Fibroblast of the aortic adventitia (primary cell): ENCODE measurements at places on chromosomes 4 and X. TPM values are rescaled to one million over a fixed set of nuclear protein-coding genes. Genes with fewer than 3 reads are reported as not detected.

DNA sequence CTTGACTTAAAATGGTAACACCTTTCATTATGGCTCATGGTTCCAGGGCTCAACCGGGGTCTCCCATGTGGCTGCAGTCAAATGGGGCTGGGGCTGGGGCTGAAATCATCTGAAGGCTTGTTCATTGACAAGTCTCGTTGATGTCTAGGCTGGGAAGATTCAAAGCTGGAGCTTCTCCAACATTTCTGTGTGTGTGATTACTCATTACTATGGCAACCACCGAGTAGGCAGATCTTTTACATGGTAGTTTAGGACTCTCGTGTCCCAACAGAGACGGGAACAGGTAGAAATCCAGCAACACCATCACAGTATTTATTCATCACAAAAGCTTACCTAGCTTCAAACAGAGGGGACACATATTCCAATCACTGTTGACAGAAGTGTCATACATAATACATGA is 7.8 kb downstream of the YTHDC1 start:
- DNase-seq: peak; percentile 46

DNA sequence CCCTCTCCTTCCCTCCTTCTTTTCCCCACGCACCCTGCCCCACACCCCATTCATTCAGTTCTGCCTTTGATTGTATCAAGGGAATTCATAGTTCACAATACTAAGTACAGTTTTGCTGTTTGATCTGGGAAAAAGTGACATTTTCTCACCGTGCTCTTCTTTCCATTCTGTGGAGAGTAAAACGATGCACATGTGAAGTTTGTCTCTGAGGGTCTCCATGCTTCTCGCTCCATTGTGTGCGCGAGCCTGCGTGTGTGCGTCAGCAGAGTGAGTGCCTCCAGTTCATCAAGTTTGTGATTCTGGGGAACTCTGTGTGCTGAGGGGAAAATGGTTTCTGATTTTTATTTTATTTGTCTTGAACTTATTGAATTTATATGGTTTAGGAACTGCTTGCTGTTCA is 1.9 kb downstream of the STK26 start:
- no peak for DNase-seq

DNA sequence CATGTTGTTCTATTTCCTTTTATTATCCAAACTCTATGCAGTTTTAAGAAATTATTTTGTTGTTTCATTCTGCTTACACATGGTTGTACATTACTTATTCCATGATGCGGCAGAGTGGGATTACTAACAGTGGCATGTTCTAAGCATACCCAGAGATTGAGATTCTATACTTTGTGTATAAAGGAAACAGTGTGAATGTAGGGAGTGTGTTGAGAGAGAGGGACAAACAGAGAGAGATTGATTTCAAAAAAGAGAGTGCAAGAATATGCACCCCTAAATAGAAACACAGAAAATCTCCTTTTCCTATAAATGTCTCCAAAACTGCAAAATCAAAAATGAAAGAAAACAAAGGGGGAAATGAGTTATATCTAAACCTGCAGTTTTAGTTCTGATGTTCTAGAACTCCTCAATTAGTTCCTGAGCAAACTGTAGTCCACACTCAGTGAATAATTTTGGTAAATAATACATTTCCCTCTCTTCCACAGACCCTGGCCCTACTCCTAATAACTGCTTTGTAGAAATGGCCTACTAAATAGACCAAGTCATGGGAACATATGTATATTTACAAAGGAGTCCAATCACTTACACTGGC is 31.0 kb downstream of the SLC9B1 start:
- no peak for DNase-seq

DNA sequence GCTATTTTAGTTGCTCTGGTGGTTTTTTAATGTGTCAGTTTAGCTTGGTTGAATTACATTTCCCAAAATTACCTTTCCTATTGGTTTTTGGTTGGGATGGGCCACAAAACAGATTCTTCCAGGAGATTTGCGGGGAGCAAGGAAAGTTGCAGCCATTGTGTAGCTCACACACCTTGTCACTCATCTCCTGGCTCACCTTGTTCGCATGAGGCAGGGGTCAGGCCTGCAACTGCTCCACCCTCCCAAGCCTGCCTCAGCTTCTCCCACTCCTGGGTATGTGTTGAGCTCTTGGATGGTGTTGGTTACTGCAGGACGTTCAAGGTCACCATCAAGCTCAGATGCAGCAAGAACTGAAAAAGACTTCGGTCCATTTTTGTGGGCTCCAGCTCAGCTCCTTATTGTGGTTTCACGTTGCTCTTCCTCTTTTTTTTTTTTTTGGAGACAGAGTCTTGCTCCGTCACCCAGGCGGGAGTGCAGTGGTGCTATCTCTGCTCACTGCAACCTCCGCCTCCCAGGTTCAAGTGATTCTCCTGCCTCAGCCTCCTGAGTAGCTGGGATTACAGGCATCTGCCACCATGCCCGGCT is 95.6 kb upstream of the METTL14 start:
- DNase-seq: no peak

GRCh38 chr4:177265729-177266128 is 43.9 kb upstream of the NEIL3 start:
- DNase-seq: no peak

DNA sequence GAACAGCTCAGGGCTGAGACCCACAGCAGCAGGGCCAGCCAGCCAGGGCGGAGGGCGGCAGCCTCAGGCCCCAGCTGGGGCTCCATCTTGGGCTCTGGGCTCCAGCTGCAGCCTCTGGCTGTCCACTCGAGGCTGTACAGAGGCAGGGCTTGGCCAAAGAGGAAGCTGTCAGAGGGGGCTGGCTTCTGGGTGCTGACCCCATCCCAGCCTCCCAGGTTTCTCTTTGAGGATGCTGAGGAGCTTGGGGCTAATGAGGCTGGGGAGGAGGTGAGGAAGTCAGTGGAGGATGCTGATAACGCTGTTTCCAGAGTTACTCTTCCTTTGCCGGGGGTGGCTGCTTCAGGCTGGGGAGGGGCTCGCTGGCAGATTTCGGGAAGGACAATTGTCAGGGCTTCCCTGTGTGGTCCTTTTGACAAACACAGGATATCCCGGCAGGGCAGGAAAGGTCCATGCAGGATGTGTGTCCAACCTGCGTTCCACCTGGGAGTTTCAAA is at the start of gene DIPK2B:
Gene DIPK2B, minus strand, starts transcription at position 136 of the 494 bp plus-strand sequence. Its CDS starts 50 bp downstream, at position 86.
- DNase-seq: no peak

GPRASP1 gene
- total RNA-seq: 2.5 and 11.5 TPM in 2 replicates

PLAC1 gene
- 0.09 TPM in 1 of 2 replicates, not detected in the other for total RNA-seq

- peak; percentile 16 for DNase-seq
Measured at GRCh38 chrX:86148024-86148511, at the start of gene DACH2. DACH2 (plus strand) TSS chrX:86148451.

FAM133A gene
- total RNA-seq: 0.45 TPM in 1 of 2 replicates, not detected in the other

GRCh38 chrX:37993837-37994619 is 12.3 kb upstream of the SYTL5 start:
- DNase-seq: no peak
